ENCODE measurements at places on chromosomes 16 and 17.

GRCh38 chr17:1533661-1534325 lies 17.4 kb upstream of the INPP5K start:
- no peak for DNase-seq

DNA sequence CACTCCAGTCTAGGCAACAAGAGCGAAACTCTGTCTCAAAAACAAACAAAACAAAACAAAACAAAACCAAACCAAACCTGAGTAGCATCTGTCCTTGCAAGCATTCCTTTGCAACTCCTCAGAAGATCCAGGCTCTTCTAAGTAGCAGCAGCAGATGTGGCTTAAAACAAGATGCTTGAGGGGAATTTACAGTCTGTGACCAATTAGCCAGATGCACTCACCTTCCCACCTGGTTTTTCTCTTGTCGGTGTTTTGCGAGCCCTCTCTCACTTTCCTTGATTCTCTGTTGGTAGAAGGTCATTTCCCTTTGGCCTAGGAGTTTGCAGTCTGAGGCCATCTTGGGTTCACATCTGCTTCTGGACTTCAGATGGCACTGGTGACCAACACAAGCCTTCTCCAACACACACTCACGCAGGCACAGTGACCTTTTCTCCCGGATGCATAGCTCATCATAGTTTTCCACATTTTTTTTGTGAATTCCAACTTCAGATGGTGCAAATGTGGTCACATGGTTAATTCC lies 276.8 kb downstream of the STX8 start:
- DNase-seq, result no peak

GRCh38 chr16:1145383-1146100 lies 7.4 kb upstream of the CACNA1H start:
- DNase-seq, result no peak

GRCh38 chr16:11118479-11118878 lies 137.5 kb downstream of the SOCS1 start:
- DNase-seq, result no peak

DNA sequence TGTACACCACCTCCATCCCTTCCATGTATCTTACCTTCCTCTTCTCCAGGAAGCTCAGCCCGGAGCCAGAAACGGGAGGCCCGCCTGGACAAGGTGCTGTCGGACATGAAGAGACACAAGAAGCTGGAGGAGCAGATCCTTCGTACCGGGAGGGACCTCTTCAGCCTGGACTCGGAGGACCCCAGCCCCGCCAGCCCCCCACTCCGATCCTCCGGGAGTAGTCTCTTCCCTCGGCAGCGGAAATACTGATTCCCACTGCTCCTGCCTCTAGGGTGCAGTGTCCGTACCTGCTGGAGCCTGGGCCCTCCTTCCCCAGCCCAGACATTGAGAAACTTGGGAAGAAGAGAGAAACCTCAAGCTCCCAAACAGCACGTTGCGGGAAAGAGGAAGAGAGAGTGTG lies 756 bp upstream of the MVP start:
- DNase-seq, result no peak

DNA sequence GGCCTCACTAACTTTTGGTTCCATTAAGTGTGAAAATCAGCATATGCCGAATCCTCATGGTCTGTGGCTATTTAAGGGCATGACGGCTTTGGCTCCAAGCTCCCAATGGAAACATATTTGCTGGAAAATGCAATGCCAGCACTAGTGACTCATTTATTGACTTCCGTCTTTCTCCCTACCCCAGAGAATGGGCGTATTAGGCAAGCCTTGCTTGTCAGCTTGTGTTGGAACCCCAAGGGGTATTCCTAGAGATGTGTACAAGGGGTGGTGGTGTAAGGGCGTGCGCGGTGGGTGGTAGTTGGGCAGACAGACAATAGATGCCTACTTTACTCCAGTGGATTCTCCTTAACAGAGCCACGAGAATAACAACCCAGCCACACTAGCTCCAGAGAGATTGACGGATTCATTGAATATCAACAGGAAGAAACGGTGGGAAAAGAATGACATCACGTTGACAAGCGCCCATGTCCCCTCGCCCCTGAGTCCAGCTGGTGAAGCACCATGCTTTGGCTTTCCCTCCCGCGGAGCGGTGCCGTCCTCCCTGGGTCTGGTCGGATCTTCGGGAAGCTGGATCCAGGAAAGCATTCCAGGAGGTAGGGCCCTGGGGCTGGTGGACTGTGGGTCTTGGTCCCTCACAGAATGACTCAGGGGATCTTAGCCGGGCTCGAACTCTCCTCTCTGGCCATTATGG lies 10.3 kb downstream of the CD300LB start:
- DNase-seq, result no peak

- DNase-seq, result no peak
These were observed 30.1 kb upstream of the PMFBP1 start for GRCh38 chr16:72202014-72202413.

Measured in CD4-positive, alpha-beta T cell treated with Interleukin-1 beta for 1 hour (primary cell).